Astrocyte of the spinal cord (primary cell): ENCODE measurements at places on chromosomes 16 and 17.

DNA sequence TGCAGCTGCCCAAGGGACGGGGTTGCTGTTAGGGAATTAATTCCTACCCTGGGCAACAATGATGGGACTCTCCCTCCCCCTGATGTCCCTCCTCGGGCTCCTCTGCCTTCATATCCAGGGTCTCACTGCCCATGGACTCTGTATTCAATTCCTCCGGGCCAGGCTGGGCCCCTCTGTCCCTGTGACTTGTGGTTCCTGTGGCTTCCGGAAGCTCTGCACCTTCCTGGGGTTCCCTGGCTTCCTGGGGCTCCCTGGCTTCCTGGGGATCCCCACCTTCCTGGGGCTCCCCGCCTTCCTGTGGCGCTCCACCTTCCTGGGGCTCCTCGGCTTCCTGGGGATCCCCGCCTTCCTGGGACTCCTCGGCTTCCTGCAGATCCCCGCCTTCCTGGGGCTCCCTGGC is 35.2 kb downstream of the SRL start:
- no peak for DNase-seq

- no peak for DNase-seq
Observed at GRCh38 chr16:23673971-23674614, 4.6 kb upstream of the PLK1 start.

GRCh38 chr17:65753348-65753747 is 191.9 kb upstream of the AXIN2 start:
- DNase-seq = no peak

DNA sequence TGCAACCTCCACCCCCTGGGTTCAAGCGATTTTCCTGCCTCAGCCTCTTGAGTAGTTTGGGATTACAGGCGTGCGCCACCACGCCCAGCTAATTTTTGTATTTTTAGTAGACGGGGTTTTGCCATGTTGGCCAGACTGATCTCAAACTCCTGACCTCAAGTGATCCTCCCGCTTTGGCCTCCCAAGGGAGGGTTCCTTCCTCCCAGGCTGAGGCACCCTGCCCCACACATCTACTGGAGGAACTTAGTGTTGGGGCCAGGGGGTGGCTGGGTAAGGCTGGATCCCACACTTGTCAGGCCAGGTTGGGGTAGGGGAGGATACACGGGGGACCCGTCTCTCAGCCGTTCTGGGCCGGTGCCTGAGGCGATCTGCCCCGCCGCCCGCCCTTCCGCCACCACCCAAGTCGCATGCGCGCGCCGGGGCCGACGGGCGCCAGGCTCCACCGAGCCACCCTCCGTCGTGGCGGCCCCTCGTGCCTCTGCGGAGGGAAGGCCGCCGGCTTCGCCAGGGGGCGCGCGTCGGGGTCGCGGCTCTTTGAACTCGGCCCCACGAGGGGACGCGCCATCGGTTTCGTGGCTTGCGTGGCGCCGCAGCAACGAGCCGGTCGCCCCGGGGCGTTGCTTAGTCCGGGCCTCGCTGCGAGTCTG is 15.9 kb downstream of the GRB7 start:
- DNase-seq = no peak

- DNase-seq = no peak
Observed at GRCh38 chr16:67235816-67236562, 9.1 kb downstream of the TMEM208 start.

DNA sequence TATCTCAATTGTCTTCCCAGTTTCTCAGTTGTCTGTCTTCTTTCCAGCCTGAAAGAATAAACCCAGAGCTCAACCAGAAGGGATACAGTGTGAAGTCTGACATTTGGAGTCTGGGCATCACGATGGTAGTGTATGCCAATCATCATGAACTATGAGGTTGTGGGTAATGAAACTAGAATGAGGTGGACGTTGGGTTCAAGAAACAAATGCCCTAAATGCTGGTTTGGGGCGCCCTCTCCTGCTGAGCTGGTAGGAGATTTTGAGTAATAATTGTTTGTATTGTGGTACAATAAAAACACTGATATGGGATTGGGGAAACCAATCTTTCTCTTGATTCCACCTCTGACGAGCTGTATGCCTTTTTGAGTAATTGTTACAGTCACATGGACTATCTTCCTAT is 110.4 kb downstream of the MAP2K6 start:
- no peak for DNase-seq

GRCh38 chr17:37564252-37564651 is 45.0 kb downstream of the SYNRG start:
- DNase-seq = no peak
